ENCODE measurements at places on chromosomes 3 and 15.

DNA sequence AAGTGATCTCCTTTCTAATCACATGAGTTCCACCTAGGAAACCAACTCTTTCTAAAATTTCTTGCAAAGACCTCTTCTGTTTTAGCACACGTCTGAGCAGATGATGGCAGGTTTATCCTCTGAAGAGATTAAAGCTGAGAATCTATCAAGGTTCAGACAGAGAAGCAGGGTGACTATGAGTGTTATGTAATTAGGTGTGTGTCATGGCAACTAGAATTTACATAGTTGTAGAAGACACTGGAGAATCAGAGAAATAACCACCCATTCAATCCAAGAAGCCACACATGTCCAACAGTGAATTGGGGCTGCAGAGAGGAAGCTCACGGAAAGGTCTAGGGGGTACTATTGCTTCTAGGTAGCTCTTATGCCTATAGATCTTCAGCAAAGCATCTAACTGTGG is 600.5 kb downstream of the PYDC2 start:
- no peak for DNase-seq

DNA sequence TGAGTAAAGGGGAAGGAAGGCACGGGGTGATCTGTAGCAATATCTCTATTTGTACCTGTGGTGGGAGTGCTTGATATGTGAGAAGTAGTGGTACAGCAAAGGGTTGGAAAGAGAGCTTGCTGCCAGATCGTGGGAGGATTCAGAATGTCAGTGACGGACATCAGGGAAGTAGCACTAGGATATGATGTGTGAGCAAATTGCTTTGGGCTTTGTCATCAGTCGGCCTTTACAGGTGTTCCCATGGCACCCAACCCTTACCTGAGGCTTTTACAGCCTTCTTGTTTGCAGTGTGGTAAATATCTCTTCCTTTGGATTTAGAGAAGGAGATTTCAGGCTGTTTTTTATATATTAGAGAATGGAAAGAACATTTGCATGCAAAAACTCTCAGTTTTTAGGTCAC is 29.8 kb downstream of the IL1RAP start:
- DNase-seq = no peak

- no peak for DNase-seq
These were observed 33.1 kb downstream of the SELENOT start for GRCh38 chr3:150636258-150636657.

DNA sequence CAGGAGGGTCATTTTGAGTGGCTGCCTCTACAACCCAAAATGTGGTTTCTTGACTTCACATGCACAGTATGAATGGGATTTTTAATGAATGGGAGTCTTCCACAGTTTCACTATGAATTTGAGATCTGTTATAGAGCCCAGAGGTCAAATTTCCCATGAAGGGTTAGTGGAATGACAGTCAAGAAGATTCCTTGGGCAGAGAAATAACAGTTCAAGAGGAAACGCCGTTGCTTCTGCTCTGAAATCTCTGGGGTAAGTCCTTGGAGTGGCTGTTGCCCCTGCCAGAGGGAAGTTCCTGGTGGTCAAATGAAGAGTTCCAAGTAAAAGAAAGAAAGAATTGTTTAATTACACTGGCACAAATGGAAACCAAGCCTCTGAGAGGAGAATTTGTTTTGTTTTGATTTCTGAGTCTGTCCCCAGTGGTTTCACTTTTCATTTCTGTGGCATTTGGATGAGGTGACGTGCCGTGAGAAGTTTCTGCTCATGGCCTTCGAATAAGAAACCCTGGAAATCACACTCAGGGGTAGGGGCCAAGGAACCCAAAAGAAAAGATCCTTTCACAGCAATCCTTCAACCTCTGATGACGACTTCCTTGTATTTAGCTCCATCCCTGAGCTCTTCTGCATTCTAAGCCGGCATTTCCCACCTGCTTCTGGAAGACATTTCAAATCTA is 77.5 kb upstream of the IL12A start:
- DNase-seq = no peak

DNA sequence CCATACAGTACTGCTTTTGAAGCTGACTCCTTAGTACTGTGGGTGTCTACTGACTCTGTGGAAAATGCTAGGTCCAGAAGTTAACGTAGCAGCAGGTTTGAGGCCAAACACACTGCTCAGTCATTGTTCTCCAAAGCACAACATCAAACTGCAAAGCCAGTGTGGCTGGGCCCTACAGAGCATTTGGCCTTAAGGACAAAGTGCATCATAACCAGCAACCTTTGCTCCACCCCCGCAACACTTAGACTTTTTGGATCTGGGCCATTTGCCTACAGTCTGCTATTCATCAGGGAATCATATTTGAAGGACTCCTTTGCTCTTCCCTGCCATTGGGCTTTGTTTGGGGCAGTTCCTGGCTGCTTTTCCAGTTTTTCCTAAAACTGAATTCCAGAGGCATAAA is 43.1 kb upstream of the ARL6 start:
- DNase-seq = no peak

DNA sequence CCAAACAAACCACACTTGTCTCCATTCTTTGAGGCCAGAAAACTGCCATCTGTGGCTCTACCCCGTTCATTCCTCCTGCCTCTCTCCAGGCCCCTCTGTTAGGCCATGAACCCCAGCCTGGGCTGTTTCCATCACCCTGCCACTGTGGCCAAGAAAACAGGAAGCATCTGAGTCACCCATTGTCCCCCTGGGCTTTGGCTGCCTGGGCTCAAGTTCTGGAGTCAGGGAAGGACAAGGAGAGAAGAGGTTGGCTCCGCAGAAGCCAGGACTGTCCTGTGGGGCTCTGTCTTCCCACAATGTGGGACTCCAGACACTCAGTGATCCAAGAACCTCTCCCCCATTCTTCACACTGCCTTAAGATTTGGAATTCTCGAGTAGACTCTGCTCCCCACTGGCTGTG is 14.8 kb upstream of the LCTL start:
- DNase-seq = no peak

DNA sequence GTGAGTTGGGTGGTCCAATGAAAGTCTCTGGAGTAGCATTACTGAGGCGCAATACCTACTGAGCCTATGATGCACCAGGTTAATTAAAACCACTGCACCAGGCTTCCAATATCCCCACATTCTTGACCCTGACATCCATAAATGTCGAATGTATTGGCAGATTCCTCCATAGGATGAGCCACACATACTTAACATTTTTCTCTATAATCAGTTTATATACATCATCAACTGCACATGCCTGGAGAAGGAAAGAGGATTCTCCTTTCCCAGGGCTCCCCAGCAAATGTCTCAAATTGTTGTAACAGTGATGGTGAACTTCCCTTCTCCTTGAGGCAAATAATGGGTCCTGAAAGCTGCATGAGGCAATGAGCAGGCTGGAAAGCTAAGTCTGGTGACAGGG is 82.3 kb upstream of the LPP start:
- no peak for DNase-seq

DNA sequence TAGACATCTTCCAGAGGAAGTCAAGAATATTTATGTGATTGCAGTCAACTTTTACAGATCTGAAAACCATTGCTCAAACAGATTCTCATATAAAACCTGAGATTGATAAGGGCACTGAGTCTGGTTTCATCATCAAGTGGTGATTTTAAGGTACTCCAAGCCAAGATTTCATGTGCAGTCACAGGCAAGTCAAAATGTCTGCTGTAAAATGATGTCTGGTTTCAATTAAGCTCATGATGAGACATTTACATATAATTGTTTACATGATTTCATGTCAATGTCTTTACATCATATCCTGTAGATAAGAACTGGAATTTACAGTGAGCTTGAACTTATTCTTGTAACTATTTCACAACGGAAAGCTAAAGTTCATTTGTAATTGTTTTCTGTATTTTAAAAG is 1215.5 kb downstream of the ROBO2 start:
- DNase-seq = no peak

GRCh38 chr3:78337801-78338211 is 1297.9 kb downstream of the ROBO2 start:
- no peak for DNase-seq

GRCh38 chr3:87175732-87176131 is 51.4 kb upstream of the CHMP2B start:
- no peak for DNase-seq

DNA sequence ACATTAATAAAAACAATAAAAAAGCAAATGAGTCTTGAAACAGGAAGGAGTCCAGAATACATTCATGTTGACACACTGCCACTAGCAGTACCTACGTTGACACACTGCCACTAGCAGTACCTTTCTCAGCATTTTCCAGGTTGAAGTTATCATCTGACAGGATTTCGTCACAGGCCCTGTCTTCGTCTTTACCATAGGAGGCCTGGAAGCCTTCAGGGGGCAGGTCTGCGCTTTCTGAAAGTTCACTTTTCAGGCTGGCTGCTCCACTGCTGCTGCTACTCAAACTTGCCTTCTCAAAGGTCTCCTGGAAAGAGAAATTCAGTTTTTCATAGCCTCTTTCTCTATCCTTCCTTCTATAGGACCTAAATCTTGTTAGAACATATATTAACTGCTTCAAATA is 194.7 kb downstream of the NEK10 start:
- DNase-seq = no peak

- DNase-seq = peak; percentile 74
These were observed 191.6 kb downstream of the GAP43 start for GRCh38 chr3:115814778-115815380.

- DNase-seq = no peak
These were observed 2.3 kb downstream of the PPP2R3A start for GRCh38 chr3:135967867-135968266.

- DNase-seq = no peak
These were observed 51.3 kb downstream of the CYP11A1 start for GRCh38 chr15:74316141-74316540.

GRCh38 chr3:126153695-126154360 is 26.6 kb downstream of the ALDH1L1 start:
- DNase-seq = no peak

DNA sequence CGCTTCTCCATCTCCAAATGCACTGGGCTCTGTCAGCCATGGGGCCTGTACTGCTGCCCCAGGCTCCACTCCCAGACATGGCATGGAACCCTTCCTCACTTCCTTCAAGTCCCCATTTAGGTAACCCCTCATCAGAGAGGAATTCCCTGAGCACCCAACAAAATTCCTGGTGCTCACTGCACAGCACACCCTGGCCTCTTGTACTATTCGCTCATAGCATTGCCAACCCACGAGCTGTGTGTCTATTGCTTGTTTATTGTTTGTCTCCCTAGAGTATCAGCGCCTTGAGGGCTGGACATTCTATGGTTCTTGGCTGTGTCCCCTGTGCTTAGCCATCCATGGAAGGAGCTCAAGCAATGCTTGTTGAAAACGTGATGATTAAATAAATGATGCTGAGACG is 46.1 kb upstream of the SLCO2A1 start:
- no peak for DNase-seq

DNA sequence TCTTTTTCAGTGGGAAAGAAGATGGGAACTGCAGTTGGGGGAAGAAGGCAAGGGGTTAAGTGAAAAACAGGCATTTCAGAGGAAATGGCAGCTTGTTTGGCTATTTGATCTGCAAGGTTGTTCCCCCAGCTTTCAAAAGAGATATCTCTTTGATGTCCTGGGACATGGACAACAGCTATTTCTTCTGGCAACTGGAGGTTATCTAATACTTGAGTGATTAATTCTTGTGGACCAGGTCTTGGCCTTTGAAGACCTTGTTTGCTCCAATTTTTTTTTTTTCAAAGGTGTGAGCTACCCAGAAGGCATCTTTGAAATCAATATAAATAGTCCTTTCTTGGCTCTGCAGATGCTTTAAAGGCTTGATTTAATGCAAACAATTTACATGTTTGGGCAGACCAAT is 51.5 kb downstream of the KATNBL1 start:
- no peak for DNase-seq

GRCh38 chr3:183481582-183481981 is 53.2 kb upstream of the MCF2L2 start:
- DNase-seq = no peak

GRCh38 chr3:81769299-81769698 is 7.9 kb upstream of the GBE1 start:
- no peak for DNase-seq

- DNase-seq = peak; percentile 64
These were observed 50.6 kb downstream of the SERP1 start for GRCh38 chr3:150495563-150496168.

GRCh38 chr3:113660458-113660857 is 36.0 kb downstream of the USF3 start:
- DNase-seq = no peak

DNA sequence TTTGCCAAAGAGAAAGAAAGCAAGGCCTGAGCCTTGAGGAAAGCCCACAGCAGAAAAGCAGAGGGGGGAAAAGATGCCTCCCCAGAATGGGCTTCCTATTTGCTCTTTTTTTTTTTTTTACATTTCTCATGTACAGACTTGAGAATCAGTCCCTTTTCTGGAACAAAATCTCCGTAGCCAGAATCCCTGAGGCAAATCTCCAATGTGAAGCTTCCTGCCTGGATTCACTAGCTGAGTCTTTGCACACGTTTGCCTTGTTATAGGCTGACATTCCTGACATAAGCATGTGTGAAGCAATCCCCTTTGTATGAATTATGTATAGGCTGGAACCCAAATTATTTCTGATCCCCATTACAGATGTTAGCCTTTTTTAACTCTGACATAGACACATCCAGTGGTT is 52.2 kb upstream of the ACTL6A start:
- no peak for DNase-seq

DNA sequence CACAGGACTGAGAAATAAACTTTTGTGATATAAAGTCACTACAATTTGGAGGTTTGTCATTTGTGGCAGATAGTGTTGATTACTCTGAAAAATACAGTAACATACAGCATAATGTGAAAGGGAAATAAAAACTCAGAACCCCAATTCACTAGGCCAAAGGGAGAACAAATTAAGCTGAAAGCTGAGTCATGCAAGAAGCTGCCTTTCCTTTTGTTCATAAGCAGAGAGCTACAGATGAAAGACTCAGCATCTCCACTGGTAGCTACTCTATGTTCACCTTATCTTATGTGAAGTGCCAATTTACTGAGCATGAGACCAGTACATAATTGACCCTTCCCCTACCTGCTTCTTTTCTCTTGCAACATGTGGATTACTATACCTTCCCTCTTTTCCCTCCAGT is 19.3 kb upstream of the SLTM start:
- DNase-seq = no peak

DNA sequence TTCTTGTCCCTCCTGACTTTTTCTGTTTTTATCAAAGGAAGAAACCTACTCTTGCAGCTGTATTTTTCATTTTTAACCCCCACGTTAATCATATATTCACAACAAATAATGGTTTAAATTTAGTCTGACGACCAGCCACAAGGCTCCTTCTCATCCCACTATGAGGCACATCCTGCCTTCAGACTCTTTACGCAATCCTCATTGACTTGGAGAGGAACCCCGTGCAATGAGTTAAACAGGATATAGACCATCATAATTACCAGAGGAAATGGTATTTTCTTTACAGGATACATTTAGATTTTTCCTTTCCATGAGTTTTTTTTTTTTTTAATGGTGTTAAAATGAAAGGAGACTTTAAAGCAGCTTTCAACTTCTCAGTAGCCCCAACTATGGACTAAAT is 68.5 kb downstream of the WWTR1 start:
- no peak for DNase-seq

- DNase-seq = no peak
These were observed 32.1 kb upstream of the PCSK6 start for GRCh38 chr15:101521591-101521990.

DNA sequence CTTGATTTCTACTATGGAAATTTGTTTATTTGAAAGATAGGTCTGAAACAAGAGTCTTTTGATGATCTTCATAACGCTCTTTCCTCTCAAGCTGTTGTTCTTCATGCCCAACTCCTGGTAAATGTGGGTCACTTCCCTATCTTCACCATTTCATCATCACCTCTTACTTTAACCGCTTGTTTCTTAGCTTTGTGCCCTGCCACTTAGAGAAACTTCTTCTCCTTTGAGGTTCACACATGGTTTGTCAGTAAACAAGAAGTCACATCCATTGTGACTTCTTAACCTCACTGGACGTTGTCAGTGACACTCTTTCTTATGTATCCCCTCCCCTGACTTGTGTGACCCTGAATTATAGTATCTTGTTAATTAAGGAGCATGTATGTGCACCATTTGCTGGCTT is 16.9 kb upstream of the P2RY13 start:
- no peak for DNase-seq

Data from left kidney (tissue), 8 donors.